ENCODE measurements at places on chromosomes 3 and 15.

DNA sequence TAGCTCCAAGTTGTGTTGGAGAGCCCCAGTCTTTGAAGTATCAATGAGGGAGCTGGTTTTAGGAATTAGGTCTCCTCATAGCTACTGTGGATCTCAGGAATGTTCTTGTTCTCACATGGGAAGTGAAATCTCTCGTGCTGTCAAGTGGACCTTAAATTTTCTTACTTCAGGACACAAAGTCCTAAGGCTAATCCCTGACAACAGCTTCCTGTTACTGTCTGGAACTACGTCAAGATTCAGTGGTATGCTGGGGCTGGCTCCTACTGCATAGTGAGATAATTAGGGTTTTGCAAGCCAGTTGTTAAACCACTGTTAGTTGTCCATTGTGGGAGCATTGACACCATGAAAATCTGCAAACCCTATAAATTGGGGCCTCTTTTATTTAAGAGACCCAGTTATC lies 22.8 kb downstream of the MESP1 start:
- DNase-seq, result no peak

GRCh38 chr3:184523825-184524615 lies 37.6 kb upstream of the EPHB3 start:
- no peak for DNase-seq

GRCh38 chr15:80418892-80419537 lies 14.8 kb downstream of the ARNT2 start:
- no peak for DNase-seq

DNA sequence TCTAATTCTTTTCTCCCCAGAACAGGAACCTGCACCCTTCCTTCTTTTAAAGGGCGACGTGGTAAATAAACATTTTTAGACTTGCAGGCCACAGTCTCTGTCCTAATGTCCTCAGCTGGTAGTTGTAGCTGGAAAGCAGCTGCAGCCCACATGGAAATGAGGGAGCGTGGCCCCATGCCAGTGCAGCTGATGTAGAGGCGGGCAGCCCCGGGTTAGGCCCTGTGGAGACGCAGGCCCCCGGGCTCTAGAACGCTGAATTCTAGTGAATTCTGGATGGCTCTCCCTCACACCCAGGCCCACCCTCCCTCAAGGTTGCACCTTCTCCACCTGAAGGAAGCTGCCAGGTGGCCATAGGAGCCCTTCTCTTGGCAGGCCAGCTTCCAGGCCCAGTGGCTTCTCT lies 52.3 kb downstream of the PGPEP1L start:
- DNase-seq, result no peak

DNA sequence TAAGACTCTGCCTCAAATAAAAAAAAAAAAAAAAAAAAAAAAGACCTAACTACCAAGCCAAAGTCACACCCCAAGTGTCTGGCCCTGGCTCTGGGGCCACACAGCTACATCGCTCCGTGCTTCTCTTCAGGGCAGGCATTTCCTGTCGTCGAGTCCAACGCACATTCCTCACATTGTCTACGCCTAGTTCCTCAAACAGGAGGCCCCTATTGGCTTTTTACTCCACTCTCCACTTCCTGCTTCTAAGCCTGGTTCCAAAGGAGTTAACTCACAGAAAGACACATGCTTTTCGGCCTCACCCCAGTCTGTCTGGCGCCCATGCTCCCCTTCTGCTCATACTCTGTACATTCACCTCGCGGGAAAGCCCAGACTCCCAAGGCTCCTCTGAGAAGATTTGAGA lies 28.8 kb downstream of the KNG1 start:
- no peak for DNase-seq

All from stimulated activated CD8-positive, alpha-beta memory T cell treated with anti-CD3 and anti-CD28 coated beads, Interleukin-2, amount 100 ng/mL, for 1 hour (primary cell).